ENCODE measurements at places on chromosomes 5 and 9. TPM values are rescaled to one million over a fixed set of nuclear protein-coding genes. Genes with fewer than 3 reads are reported as not detected.
A peak's percentile ranks its signal among the peaks of the same experiment; 100 is the strongest.

The FUT7 gene
- total RNA-seq: not detected

The SELENOP gene
- total RNA-seq: 5.3 TPM

The ADAMTS16 gene
- total RNA-seq: 27.2 TPM

The PPIC gene
- total RNA-seq: 22.3 TPM

DNA sequence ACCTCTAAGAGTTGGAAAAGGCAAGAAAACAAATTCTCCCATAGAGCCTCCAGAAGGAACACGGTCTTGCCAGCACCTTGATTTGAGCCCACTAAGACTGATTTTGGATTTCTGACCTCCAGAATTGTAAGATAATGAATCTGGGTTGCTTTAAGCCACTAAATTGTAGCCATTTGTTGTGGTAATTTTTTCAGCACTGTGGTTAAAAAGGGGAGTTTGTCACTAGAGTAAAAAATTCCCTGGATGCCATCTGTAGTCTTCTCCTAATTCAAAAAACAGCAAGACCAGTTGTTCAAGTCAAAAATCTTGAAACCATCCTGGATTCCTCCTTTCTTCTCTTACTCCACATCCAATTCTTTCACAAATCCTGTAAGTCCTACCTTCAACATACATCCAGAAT, 39.6 kb downstream of the NRG2 start:
- no peak overlapping the region for H3K4me3 ChIP-seq
- no peak for DNase-seq
- peaks cover 6% of the 10 kb centered on the region for H3K27me3 ChIP-seq
- no peaks in the 10 kb centered on the region for H3K4me1 ChIP-seq
- no peaks in the 10 kb centered on the region for H3K36me3 ChIP-seq

DNA sequence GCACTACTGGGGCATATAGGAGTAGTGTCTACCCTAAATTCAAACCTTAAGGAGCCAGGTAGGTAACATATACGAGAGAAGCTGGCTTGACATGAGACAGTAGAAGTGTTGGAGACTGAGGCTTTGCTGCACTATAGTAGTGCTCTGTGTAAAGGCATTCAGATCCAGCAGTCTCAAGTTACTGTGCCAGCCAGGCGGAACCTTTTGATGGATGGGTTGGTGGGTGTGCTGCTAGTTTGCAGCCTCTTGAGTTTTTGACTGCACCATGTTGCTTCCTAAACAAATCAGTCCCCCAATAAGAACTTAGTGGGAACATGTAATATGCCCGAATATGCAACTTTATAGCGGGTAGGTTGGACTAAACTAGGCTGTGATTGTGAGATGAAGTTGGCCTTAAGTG, 1.5 kb downstream of the CLTA start:
- H3K36me3 ChIP-seq: peaks cover 4% of the 10 kb centered on the region
- DNase-seq: no peak
- peak overlapping the region; percentile 91 for H3K4me3 ChIP-seq
- H3K27ac ChIP-seq: no peak overlapping the region
- H3K4me1 ChIP-seq: peaks cover 30% of the 10 kb centered on the region

GRCh38 chr5:174692982-174693422, 31.4 kb upstream of the MSX2 start:
- no peak overlapping the region for H3K4me3 ChIP-seq
- H3K36me3 ChIP-seq: no peaks in the 10 kb centered on the region
- DNase-seq: no peak
- peaks cover 86% of the 10 kb centered on the region for H3K27me3 ChIP-seq
- no peak overlapping the region for H3K27ac ChIP-seq

GRCh38 chr9:90001747-90002146, 396.9 kb downstream of the GADD45G start:
- H3K27ac ChIP-seq: no peak overlapping the region
- H3K27me3 ChIP-seq: peaks cover 72% of the 10 kb centered on the region
- no peak overlapping the region for H3K4me3 ChIP-seq
- no peaks in the 10 kb centered on the region for H3K36me3 ChIP-seq

GRCh38 chr5:164233791-164234190, 728.4 kb downstream of the MAT2B start:
- H3K4me1 ChIP-seq: no peaks in the 10 kb centered on the region
- H3K27me3 ChIP-seq: peaks cover 3% of the 10 kb centered on the region
- no peak overlapping the region for H3K27ac ChIP-seq
- no peaks in the 10 kb centered on the region for H3K36me3 ChIP-seq

DNA sequence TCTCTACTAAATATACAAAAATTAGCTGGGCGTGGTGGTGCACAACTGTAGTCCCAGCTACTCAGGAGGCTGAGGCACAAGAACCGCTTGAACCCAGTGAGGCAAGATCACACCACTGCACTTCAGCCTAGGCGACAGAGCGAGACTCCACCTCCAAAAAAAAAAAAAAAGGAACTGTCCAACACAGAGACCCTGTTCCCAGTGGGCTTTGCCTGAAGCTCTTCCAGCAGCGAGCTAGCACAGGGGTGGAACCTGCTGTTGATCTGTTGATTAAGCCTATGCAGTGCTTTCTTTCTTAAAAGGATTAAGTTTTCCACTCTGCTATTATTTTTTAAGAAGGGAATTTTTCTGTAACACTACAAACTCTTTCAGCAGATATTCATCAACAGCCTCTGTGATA, 171.0 kb upstream of the TUT7 start:
- no peak for DNase-seq
- no peaks in the 10 kb centered on the region for H3K27me3 ChIP-seq
- no peak overlapping the region for H3K27ac ChIP-seq

DNA sequence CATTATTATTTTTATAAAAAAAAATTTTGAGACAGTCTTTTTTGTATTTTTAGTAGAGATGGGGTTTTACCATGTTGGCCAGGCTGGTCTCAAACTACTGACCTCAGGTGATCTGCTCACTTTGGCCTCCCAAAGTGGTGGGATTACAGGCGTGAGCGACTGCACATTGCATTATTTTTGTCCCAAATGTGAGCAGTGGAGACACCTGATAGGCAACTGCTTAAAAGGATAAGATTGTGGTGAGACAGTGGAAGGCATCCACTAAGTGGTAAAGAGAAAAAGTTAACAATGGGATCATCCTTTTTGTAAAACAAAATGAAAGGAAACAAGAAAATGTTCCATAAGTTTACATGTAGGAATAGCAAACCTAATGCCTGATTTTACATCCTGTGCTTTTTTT, 2.0 kb upstream of the CENPH start:
- DNase-seq: no peak
- peaks cover 6% of the 10 kb centered on the region for H3K36me3 ChIP-seq
- peaks cover 15% of the 10 kb centered on the region for H3K4me1 ChIP-seq
- H3K4me3 ChIP-seq: no peak overlapping the region
- no peak overlapping the region for H3K27ac ChIP-seq
- H3K27me3 ChIP-seq: no peaks in the 10 kb centered on the region

GRCh38 chr5:115465431-115465830, 79.1 kb downstream of the FEM1C start:
- no peaks in the 10 kb centered on the region for H3K36me3 ChIP-seq
- no peak overlapping the region for H3K4me3 ChIP-seq
- no peak for DNase-seq
- H3K27me3 ChIP-seq: no peaks in the 10 kb centered on the region
- H3K4me1 ChIP-seq: peaks cover 53% of the 10 kb centered on the region
- peak overlapping the region; percentile 37 for H3K27ac ChIP-seq

DNA sequence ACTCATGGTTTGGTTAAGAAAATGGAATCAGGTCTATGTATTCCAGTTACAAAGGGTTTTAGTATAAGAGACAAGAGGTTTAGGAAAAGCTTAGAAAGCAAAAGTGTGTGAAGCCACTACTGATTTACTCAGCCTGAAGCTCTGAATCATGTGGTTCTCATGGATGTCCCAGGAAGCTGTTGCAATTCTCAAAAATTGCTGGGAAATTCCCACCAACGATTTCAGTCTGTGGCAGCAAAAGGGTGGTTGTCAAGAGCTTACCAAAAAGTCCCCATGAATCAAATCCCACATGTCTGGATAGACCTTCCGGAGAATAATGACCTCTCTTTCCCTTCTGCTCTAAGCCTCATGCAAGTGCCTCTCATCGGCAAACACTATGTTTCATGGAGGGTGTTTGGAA, 929.9 kb downstream of the TLE4 start:
- H3K4me3 ChIP-seq: no peak overlapping the region
- H3K27me3 ChIP-seq: no peaks in the 10 kb centered on the region
- no peak for DNase-seq
- no peaks in the 10 kb centered on the region for H3K4me1 ChIP-seq

DNA sequence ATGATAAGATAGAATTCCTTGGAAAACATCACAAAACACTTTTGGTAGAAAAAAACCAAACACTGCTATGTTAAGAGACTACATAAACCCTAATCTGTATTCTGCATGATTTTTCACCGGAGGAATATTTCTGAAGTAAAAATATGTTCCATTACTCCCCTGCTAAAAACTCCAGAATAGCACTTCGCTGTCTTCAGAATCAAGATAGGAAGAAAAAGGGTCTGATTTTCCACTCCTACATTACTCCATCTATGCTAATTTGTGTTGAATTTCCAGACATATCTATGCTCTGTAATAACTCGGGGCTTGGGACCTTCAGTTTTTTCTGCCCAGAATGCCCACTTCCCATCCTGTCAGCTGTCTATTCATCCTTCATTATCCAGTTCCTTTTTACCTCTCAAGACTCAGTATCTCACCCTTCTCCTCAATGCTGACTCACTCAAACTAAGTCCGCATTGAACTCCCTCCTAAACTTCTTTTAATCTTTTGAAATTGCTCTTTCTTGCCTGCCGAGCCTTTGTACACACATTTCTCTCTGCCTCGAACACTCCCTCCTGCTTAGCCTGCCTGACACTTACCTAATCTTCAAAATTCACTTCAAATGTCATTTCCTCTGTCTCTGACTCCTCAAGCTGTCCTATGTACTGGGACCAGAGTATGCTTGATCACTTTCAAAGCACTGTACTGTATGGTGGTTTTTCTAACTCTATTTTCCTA, 171.0 kb downstream of the ARRDC3 start:
- H3K27ac ChIP-seq: no peak overlapping the region
- no peaks in the 10 kb centered on the region for H3K36me3 ChIP-seq
- H3K27me3 ChIP-seq: no peaks in the 10 kb centered on the region
- DNase-seq: no peak
- 0 out of 2 replicates have a peak, but pooled peaks cover 9% of the 10 kb centered on the region for H3K4me1 ChIP-seq
- H3K4me3 ChIP-seq: no peak overlapping the region

DNA sequence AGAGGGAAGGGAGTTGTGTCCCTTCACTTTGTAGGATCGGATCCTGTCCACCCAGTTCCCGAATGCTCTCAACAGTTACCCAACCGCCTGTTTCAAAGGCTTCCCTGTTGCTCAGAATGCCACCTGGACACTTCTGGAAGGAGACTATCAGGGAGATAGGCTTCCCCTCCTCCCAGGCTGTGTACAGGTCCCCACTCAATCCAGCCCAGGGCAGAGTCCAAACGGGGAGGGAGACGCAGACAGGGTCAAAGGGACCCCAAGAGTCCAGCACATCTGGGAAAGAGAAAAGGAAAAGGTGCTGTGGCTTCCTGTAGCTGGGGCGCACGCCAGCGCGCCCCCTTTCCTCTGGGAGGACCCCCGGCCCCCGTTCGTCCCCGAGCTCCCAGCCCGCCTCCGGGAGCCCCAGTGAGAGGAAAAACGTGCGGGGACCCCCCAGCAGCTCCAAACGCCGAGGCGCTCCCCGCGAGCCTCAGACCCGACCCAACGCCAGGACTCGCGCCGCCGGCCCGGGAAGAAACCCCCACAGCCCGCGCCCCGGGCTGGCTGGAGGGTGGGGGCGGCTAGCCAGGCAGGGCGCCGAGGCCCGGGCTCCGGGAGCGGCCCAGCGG, 640 bp downstream of the SURF4 start:
- no peaks in the 10 kb centered on the region for H3K27me3 ChIP-seq
- peak overlapping the region; percentile 59 for H3K27ac ChIP-seq
- peak overlapping the region; percentile 69 for H3K4me3 ChIP-seq
- peaks cover 36% of the 10 kb centered on the region for H3K4me1 ChIP-seq

- H3K4me1 ChIP-seq: no peaks in the 10 kb centered on the region
- H3K27ac ChIP-seq: no peak overlapping the region
- DNase-seq: no peak
- no peak overlapping the region for H3K4me3 ChIP-seq
Observed at GRCh38 chr5:27402828-27403227, 364.4 kb upstream of the CDH9 start.

- no peaks in the 10 kb centered on the region for H3K36me3 ChIP-seq
- H3K4me1 ChIP-seq: no peaks in the 10 kb centered on the region
- no peak overlapping the region for H3K27ac ChIP-seq
- no peak overlapping the region for H3K4me3 ChIP-seq
Observed at GRCh38 chr5:24497591-24498157, 147.1 kb downstream of the CDH10 start.

DNA sequence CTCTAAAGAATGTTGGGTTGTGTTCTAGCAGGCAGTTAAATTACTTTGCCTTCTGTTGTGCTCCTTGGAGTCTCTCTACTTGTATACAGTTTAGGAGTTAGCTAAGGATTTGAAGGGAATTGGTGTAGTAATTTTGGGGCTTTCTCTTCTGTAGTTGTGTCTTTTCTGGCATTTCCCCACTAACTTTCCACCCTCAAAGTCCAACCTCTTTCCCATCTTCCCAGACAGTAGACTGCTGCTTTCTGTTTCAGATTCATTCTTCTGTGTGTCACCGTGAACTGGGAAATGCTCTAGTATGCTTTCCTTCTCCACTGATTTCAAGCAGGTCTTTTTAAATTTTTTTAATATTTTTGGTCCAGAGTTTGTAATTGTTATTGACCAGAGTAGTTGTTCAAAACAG, 4.5 kb upstream of the ANGPTL2 start:
- H3K27me3 ChIP-seq: no peaks in the 10 kb centered on the region
- H3K4me1 ChIP-seq: peaks cover 38% of the 10 kb centered on the region
- no peaks in the 10 kb centered on the region for H3K36me3 ChIP-seq
- no peak for DNase-seq
- H3K4me3 ChIP-seq: no peak overlapping the region

GRCh38 chr5:64451551-64451950, 54.3 kb upstream of the RGS7BP start:
- no peaks in the 10 kb centered on the region for H3K36me3 ChIP-seq
- H3K27ac ChIP-seq: no peak overlapping the region
- no peaks in the 10 kb centered on the region for H3K27me3 ChIP-seq
- H3K4me1 ChIP-seq: no peaks in the 10 kb centered on the region
- no peak for DNase-seq

DNA sequence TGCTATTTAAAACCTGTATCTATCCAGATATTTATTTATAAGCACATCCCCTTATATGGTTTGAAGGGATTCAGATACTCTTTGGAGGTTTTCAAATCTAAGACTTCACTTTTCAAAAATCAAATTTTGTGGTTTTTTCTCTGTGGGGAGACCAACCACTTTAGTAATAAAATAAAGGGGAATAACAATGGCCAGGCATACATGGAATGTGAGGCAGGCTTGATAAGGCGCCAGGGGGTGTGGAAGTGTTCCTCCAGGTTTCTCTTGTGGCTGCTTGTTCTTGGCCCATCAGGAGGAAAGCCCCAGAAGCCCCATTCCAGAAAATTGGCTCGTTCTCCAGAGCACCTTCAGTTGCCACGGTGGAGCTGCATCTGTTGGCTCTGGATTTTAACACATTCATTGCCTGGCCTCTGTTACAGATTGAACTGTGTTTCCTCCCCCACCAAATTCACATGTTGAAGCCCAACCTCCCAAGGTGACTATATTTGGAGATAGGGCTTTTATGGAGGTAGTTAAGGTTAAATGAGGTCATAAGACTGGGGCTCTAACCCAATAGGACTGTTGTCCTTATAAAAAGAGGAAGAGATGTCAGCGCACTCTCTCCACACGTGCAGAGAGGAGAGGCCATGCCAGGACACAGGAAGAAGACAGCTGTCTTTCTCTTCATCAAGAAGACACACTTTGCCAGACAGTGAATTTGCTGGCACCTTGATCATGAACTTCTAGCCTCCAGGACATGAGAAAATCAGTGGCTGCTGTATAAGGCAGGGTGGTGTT, 195.9 kb downstream of the TMEM38B start:
- H3K36me3 ChIP-seq: no peaks in the 10 kb centered on the region
- H3K27ac ChIP-seq: no peak overlapping the region
- no peak overlapping the region for H3K4me3 ChIP-seq
- no peaks in the 10 kb centered on the region for H3K27me3 ChIP-seq

GRCh38 chr5:142545650-142546322, 140.1 kb downstream of the FGF1 start:
- H3K36me3 ChIP-seq: no peaks in the 10 kb centered on the region
- H3K27me3 ChIP-seq: no peaks in the 10 kb centered on the region
- no peak for DNase-seq
- H3K4me1 ChIP-seq: peaks cover 41% of the 10 kb centered on the region
- H3K27ac ChIP-seq: no peak overlapping the region
